ENCODE measurements at places on chromosomes 4 and X. TPM values are rescaled to one million over a fixed set of nuclear protein-coding genes. Genes with fewer than 3 reads are reported as not detected.

The NR0B1 gene
- 0.41 TPM for total RNA-seq

The TMEM150C gene
- 5.3 TPM for total RNA-seq

The RPS6KA3 gene
- total RNA-seq: 26.6 TPM

The UCHL1 gene
- 1,761 TPM for total RNA-seq
